Activated T-cell treated with anti-CD3 and anti-CD28 coated beads for 4 hours (primary cell): ENCODE measurements at places on chromosomes 5 and 9.
A peak's percentile ranks its signal among the peaks of the same experiment; 100 is the strongest.

DNA sequence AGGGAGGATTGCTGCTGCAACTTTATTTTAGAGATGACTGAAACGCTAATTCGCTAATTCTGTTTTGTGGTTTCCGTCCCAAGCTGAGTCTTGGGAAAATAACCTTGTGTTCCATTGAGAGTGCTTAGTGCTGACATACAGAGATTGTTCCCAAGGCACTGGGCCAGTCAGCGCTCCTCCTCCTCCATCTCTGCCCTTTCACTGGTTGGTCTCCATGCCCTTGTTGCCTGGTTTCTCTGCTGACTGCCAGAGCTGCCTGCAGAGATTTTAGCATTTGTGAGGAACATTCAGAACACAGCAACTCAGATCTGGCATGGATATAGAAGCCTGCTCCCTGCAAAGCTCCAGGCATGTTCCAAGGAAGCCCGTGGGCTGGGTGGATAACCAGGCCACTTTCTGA is 126.0 kb upstream of the IRX2 start:
- no peak for DNase-seq

- no peak for DNase-seq
These were observed 266.5 kb upstream of the EFNA5 start for GRCh38 chr5:107937204-107937603.

DNA sequence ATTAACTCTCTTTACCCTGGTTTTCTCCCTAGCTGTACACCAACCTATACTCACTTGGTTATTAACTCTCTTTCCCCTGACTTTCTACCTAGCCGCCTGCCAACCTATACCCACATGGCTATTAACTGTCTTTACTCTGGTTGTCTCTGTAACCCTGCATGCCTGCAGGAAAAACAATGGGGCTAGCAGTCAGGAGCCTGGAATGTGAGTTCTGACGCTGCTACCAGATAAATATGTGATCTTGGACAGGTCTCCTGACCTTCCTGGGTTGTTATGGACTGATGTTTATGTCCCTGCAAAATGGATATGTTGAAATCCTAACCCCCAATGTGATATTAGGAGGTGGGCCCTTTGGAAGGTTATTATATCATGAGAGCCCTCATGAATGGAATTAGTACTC is 119.2 kb downstream of the SMARCA2 start:
- no peak for DNase-seq

DNA sequence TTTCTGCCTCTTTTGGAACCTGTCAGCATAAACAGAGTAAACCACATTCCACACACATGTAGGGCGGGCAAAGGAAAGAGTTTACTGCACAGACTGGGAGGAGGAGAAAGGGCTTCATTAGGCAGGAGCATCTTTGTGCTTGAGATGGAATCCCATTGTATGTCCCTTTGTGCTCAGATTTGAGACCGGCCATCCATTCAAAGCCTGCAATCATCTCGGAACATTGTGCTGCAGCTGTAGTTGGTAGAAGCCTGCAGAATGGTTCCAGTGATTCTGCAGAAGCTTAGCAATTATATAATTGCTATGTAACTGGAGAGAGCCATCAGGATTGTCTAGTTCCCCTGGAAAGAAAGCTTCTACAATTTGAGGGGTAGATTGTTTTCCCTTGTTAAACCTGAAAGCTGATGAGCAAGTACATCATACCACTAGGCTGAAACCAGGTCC is 16.5 kb downstream of the ZNF462 start:
- no peak for DNase-seq

- no peak for DNase-seq
These were observed 2.0 kb downstream of the GADD45G start for GRCh38 chr9:89606624-89607311.

GRCh38 chr9:948497-948896 is 28.0 kb upstream of the DMRT3 start:
- no peak for DNase-seq

- no peak for DNase-seq
These were observed 15.4 kb upstream of the C9 start for GRCh38 chr5:39379693-39380092.

DNA sequence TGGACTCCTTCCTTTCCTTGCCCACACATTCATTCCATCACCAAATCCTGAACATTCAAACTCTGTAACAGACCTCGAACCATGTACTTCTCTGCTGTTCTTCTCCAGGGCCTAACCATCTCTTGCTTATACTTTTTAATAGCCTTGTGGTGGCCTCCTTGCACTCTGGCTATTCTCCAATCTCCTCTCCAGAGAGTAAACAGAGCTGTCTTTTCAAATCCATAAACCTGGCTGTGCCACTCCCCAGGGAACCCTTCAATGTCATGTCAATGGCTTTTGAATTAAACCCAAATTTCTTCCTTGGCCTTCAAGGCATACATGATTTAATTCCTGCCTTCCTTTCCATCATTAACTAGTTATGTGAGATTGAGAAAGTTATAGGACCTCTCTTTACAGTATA is 277.6 kb upstream of the EFNA5 start:
- DNase-seq, result no peak

- no peak for DNase-seq
These were observed 31.1 kb upstream of the FRMD3 start for GRCh38 chr9:83569326-83569725.

GRCh38 chr5:158435161-158435616 is 576.2 kb upstream of the CLINT1 start:
- peak; percentile 7 for DNase-seq

DNA sequence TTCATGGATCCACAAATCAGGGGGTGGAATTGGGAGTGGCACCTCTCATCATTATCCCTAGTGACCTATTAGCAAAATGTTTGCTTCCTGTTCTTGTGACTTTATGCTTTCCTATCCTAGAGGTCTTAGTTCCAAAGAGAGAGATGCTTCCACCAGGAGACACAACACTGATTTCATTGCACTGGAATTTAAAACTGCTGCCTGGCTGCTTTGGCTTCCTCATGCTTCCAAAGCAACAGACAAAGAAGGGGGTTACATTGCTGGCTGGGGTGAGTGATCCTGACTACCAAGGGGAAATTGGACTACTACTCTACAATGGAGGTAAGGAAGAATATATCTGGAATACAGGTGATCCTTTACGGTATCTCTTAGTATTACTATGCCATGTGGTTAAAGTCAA is 69.2 kb upstream of the SH3GL2 start:
- no peak for DNase-seq
